Activated CD8-positive, alpha-beta T cell treated with anti-CD3 and anti-CD28 coated beads for 36 hours (primary cell): ENCODE measurements at places on chromosomes 3 and 15. TPM values are rescaled to one million over a fixed set of nuclear protein-coding genes. Genes with fewer than 3 reads are reported as not detected.

Gene NAA80
- total RNA-seq = 23.2 TPM

GRCh38 chr3:29668233-29668632, 387.4 kb downstream of the RBMS3 start:
- no peak for DNase-seq

DNA sequence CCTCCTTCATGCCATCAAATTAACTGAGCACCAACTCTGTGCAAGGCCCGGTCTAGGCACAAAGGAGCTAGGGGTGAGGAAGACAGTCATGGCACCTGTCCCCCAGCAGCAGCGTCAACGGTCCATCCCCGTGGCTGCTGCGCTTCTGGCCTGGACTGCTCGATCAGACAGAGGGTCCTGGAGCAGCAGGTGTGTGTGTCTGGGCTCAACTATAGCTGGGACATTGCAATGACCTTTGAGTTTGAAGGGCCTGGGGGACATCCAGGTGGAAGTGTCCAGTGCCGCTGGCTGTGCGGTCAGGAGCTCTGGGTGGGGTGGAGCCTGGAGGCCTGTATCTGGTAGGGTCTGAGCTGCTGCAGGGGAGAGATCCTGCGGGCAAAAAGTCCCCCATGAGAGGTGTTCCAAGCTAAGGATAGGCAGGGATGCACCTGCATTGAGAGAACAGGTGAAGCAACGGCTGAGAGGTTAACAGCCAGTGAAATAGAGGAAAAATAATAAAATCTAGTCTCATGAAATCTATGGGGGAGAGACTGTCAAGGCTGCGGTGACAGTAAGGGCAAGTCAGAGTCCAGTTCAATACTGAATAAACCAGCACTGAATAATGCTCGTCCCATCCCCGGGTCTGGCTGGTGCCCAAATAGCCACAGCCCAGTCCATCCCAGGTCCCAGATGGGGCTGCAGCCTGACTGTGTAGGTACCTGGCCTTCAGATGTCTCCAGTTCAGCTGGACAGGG, 25.4 kb upstream of the SLC41A3 start:
- no peak for DNase-seq

Gene ANKDD1A
- total RNA-seq = 4.3 TPM

DNA sequence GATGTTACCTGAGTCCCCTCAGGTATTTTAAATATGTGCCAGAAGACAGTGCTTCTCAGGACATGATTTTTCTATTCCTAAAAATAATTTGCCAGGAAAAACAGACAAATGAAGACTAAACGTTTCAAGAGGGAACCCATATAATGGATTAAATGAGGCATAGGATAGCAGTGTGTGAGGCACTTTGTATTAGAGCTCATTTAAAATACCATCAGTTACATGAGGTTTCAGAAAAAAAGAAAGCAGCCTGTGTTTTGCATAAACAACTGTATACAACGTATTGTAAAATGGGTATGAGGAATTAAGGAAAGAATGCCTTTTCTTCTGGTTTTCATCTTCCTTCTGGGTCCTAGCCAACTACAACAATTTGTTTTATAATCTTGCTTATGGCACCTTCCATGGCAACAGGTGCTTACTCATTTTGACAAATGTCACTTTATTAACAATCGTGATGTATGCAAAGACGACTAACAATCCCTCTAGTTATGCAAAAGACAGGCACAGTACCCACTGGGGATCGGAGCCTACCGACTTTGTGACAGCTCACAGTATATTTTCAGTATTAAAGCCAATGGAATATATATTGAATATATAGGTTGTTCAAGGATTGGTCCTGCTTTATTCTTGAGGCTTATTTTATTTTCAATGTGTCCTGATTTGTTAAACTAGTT, 231.6 kb upstream of the ZNF717 start:
- no peak for DNase-seq

Gene CD200R1
- total RNA-seq = 1.4 TPM

- no peak for DNase-seq
Observed at GRCh38 chr3:186213946-186214345, 105.1 kb upstream of the ETV5 start.

DNA sequence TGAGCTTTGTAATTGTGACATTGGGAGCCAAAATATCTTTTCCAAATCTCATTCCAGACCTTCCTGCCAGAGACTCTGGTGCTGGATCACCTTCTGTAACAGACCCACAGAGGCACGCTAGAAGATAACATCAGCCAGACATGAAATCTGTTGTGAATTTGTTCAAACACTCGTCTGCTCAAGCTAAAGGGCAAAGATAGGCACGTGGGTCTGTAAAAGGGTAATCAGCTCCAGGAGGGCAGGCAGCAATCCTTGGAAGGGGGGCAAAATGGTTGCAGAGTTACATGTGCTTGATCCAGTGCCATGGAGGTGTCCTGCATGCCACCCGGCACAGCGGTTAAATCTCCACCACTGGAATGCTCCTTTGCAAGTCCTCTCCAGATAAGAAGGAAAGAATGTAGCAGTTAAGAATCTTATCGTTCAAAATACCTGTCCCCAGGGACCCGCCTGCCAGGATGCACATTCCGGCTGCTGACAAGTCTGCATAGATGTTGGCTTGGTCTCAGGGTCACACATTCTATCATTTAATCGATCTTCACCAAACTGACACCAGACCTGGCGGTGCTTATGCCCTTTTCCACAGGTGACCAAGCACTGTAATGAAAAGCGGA, 74.8 kb downstream of the ADAMTS9 start:
- no peak for DNase-seq

DNA sequence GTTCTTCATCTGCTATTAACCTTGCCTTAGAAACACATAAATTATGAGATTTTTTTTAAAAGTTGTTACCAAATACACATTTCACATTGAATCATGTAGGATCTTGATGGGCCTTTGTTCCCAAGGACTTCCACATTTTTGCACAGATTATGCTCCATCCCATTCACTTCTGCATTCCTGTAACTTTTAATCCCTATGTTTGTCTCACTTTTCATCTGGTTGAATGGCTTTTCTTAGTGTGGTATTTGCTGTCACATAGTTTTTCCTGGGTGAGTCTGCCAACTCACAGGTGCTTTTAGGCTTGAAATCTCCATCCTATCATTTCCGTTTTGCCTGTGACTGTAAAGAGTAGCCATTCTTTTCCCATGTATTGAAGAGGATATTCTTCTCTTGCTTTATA, 297.2 kb upstream of the TPRG1 start:
- DNase-seq = no peak

- no peak for DNase-seq
Observed at GRCh38 chr3:23961913-23962312, 16.8 kb downstream of the NR1D2 start.

Gene PLA2G4D
- not detected for total RNA-seq

- no peak for DNase-seq
Observed at GRCh38 chr3:182487611-182488010, 305.7 kb upstream of the ATP11B start.

Gene PTH1R
- not detected for total RNA-seq

DNA sequence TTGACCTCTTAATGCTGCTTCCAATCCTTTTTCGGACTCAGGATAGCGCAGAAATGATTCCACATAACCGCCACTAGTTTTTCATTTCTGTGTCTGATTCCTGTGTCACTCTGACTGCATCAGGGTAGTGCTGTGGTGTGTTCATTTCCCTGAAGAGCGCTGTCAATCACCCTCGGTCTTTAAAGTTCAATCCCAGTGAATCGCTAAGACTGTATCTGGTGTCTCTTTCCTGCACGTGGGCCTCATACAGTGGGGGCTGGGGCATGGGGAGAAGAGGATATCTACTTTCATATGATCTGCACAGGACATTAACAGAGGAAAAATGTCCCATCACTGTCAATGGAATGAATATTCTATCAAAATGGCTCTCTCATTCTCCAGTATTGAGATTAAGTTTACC, 32.9 kb upstream of the BNIP2 start:
- DNase-seq = no peak

GRCh38 chr3:95002438-95003046, 939.7 kb downstream of the NSUN3 start:
- no peak for DNase-seq

- DNase-seq = no peak
Observed at GRCh38 chr3:36193448-36193847, 186.9 kb upstream of the STAC start.

DNA sequence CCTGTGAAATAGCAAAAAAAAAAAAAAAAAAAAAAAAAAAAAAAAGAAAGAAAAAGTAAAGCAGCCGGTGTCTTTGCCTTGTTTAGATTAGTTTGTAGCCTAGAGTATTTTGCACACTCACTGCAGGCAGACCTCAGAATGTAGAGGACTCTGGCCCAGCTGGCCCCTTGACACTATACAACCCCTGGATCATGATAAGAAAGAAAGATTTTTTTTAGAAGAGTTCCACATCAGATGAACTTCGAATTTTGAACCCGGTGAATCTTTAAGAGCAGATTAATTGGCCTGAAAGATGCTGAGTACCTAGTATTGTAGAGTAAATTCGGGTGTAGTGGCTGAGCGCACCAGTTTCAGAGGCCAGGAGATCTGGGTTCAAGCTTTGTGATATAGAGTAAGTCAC, 727.7 kb upstream of the GOLIM4 start:
- DNase-seq = no peak

DNA sequence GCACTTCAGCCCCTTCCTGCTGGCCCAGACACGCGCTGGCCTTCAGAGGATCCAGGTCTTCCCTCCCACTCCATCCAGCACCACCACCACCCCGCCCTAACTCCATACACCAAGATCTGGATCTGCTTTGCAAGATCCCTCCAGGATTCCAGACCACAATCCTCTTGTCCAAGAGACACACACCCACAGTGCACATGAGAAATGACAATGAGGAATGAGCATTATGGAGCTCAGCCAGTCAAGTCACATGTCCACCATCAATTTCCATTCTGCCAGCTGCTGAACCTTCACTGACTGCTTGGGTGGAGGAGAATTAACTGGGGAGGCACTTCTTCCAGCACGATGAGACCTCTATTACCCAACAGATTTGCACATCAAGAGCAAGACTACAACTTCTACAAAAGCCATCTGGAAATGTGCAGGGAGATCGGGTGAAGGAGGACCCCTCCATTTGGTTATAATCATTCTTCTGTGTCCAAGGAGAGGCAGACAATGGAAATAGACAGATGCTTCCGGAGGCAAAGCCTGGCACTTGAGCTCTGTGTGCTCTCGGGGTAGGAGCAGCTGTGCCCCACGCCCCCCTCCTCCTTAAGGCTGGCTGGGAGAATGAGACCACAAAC, 12.3 kb upstream of the SPATA12 start:
- DNase-seq = no peak

Gene TBL1XR1
- total RNA-seq = 153 TPM

Gene ARPC4
- 205 TPM for total RNA-seq

Gene POMGNT2
- total RNA-seq = 11.9 TPM

Gene SPINK8
- total RNA-seq = not detected

DNA sequence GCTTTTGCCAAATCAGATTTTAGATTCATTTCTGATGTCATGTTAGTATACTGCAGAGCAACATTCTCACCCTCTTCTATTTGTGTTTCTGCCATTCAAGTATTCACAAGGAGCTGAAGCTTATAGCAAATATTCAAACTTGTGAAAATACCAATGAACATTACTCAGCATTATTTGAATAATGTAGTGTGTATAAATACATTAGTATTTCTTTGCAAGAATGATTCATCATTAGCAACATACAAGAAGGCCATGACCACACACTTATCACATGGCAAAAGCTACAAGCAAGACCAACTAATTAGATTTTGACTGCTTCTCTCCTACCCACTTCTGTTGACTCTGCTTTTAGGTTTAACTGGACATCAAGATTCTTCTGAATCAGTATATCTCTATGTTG, 124.9 kb downstream of the IGSF11 start:
- DNase-seq = no peak

DNA sequence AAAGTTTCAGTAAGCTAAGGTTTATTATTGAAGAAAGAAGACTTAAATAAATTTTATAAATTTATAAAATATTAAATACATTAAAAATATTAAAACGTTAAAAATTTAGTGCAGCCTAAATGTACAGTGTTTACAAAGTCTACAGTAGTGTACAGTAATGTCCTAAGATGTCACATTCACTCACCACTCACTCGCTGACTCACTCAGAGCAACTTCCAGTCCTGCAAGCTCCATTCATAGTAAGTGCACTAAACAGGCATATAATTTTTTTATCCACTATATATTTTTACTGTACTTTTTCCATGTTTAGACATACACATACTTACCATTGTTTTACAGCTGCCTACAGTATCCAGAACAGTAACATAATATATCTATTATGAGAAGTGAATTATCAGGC, 51.5 kb downstream of the TJP1 start:
- DNase-seq = no peak

- DNase-seq = no peak
Observed at GRCh38 chr3:40021338-40021737, 211.9 kb downstream of the MYRIP start.

GRCh38 chr15:52368402-52368801, 72.8 kb upstream of the MYO5C start:
- no peak for DNase-seq

GRCh38 chr15:69930754-69931153, 167.0 kb downstream of the TLE3 start:
- no peak for DNase-seq

DNA sequence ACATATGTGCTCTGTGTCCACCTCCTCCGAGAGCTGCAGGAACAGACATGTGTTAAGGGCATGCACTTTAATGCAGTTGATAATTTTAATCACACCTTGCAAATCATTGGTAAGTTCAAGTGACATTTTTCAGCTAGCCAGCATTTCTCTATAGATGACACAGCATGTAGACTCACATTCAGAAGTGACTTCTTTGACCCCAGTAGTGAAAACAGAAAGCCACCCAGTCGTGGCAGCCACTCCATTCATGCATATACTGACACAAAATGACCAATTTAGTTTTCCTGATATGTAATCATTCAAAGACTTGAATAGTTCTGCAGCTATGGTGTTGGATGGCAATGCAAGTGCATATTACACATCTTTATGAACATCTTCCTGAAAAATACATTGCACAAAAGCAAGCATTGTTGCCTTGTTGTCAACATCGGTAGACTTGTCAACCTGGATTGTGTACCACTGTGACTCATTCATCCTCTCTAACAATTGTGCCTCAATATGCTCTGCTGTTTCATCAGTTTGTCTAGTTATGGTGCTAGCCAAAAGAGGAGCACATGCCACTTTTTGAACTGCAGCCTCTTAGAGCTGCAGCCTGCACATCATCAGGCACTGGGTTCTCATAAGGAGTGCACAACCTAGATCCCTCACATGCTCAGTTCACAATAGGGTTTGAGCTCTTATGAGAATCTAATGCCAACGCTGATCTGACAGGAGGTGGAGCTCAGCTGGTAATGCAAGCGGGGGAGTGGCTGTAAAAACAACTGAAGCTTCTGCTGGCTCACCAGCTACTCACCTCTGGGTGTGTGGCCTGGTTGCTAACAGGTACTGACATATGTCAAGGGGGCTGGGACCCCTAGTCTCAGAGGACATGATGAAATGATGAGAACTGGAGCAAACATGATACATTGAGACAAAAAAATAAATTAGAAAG, 622.0 kb downstream of the PYDC2 start:
- no peak for DNase-seq
